Smooth muscle cell of the coronary artery (primary cell): ENCODE measurements at places on chromosomes 13 and 19. TPM values are rescaled to one million over a fixed set of nuclear protein-coding genes. Genes with fewer than 3 reads are reported as not detected.

CEBPA gene
- 0.12 TPM in 1 of 2 replicates, not detected in the other for total RNA-seq

ZNF470 gene
- total RNA-seq, result 4.7 and 7.8 TPM in 2 replicates

SLC10A2 gene
- not detected in 2 replicates for total RNA-seq

CYP2F1 gene
- not detected in 2 replicates for total RNA-seq

MTMR6 gene
- 8.4 and 20.1 TPM in 2 replicates for total RNA-seq

HIF3A gene
- 0.38 and 3.3 TPM in 2 replicates for total RNA-seq

GPR183 gene
- total RNA-seq, result not detected in 2 replicates

TYROBP gene
- total RNA-seq, result not detected in 2 replicates

LILRA1 gene
- total RNA-seq, result not detected in 2 replicates

ZNF724 gene
- 2.0 and 3.8 TPM in 2 replicates for total RNA-seq

ZNF345 gene
- 1.3 and 2.3 TPM in 2 replicates for total RNA-seq

JAK3 gene
- 1.3 and 1.9 TPM in 2 replicates for total RNA-seq

C19orf85 gene
- total RNA-seq, result not detected in 2 replicates

TEX29 gene
- 0.15 and 3.6 TPM in 2 replicates for total RNA-seq

ZNF850 gene
- 1.2 and 5.9 TPM in 2 replicates for total RNA-seq

CYP4F22 gene
- not detected in 2 replicates for total RNA-seq

ATP1A3 gene
- total RNA-seq, result not detected in 2 replicates

LRRC63 gene
- under 0.01 TPM in 1 of 2 replicates, not detected in the other for total RNA-seq

NLRP4 gene
- not detected in 2 replicates for total RNA-seq

PSG1 gene
- 1.2 TPM in 1 of 2 replicates, not detected in the other for total RNA-seq

C19orf33 gene
- total RNA-seq, result 0.30 and 0.47 TPM in 2 replicates

OR10H1 gene
- not detected in 2 replicates for total RNA-seq

ZNF793 gene
- total RNA-seq, result 1.6 and 2.2 TPM in 2 replicates

SYNE4 gene
- total RNA-seq, result 0.08 TPM in 1 of 2 replicates, not detected in the other

DMKN gene
- 0.38 and 49.4 TPM in 2 replicates for total RNA-seq

DAND5 gene
- total RNA-seq, result 0.08 TPM in 1 of 2 replicates, not detected in the other

SIGLEC12 gene
- not detected in 2 replicates for total RNA-seq

ANKRD24 gene
- total RNA-seq, result 0.53 and 2.3 TPM in 2 replicates

SELENOV gene
- total RNA-seq, result not detected in 2 replicates

MEIOSIN gene
- total RNA-seq, result not detected in 2 replicates

ZNF729 gene
- total RNA-seq, result not detected in 2 replicates

TNFSF11 gene
- 0.35 TPM in 1 of 2 replicates, not detected in the other for total RNA-seq

LGALS7B gene
- not detected in 2 replicates for total RNA-seq

WDR88 gene
- total RNA-seq, result not detected in 2 replicates

PLIN4 gene
- 0.15 and 0.59 TPM in 2 replicates for total RNA-seq

FGF21 gene
- total RNA-seq, result not detected in 2 replicates

TPTE2 gene
- not detected in 2 replicates for total RNA-seq

NTF4 gene
- total RNA-seq, result 0.23 TPM in 1 of 2 replicates, not detected in the other

ZNF556 gene
- 0.08 and 0.12 TPM in 2 replicates for total RNA-seq

GATAD2A gene
- 30.1 and 40.2 TPM in 2 replicates for total RNA-seq

NLRP9 gene
- not detected in 2 replicates for total RNA-seq

POU2F2 gene
- total RNA-seq, result 0.08 and 0.12 TPM in 2 replicates

NLRP12 gene
- total RNA-seq, result 0.08 TPM in 1 of 2 replicates, not detected in the other

RHPN2 gene
- total RNA-seq, result 2.2 and 4.9 TPM in 2 replicates

FCAR gene
- total RNA-seq, result not detected in 2 replicates

SLC7A10 gene
- total RNA-seq, result not detected in 2 replicates
